ENCODE measurements at places on chromosomes 7 and 10.
A peak's percentile ranks its signal among the peaks of the same experiment; 100 is the strongest.

- H3K27me3 ChIP-seq: peaks cover 2% of the 10 kb centered on the region
- DNase-seq: no peak
- no peaks in the 10 kb centered on the region for H3K36me3 ChIP-seq
- H3K27ac ChIP-seq: no peak overlapping the region
- H3K4me1 ChIP-seq: no peaks in the 10 kb centered on the region
- no peak overlapping the region for H3K4me3 ChIP-seq
Measured at GRCh38 chr7:43193893-43194292, 81.4 kb downstream of the HECW1 start.

- H3K36me3 ChIP-seq: no peaks in the 10 kb centered on the region
- no peaks in the 10 kb centered on the region for H3K4me1 ChIP-seq
- no peak for DNase-seq
- H3K27me3 ChIP-seq: peaks cover 41% of the 10 kb centered on the region
- no peak overlapping the region for H3K4me3 ChIP-seq
Measured at GRCh38 chr10:91642831-91643692, 10.2 kb upstream of the PPP1R3C start.

DNA sequence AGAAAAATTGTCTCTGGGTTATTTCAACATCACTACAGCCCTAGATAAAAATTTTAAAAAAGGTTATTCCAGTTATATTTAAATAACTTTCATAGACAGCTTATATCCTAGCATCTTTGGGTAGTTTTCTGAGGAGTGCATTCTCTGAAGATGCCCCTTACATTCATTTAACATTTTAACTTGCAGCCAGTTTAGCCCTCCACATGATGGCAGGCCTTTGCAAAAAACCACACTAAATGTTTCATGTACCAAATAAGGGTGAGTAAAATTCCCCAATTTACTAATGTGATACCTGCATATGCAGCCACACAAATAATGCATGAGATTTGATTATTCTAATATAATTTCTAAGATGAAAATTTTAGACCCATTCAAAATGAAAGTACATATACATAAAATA lies 108.4 kb upstream of the ZWINT start:
- no peak overlapping the region for H3K27ac ChIP-seq
- H3K36me3 ChIP-seq: no peaks in the 10 kb centered on the region
- H3K27me3 ChIP-seq: no peaks in the 10 kb centered on the region

DNA sequence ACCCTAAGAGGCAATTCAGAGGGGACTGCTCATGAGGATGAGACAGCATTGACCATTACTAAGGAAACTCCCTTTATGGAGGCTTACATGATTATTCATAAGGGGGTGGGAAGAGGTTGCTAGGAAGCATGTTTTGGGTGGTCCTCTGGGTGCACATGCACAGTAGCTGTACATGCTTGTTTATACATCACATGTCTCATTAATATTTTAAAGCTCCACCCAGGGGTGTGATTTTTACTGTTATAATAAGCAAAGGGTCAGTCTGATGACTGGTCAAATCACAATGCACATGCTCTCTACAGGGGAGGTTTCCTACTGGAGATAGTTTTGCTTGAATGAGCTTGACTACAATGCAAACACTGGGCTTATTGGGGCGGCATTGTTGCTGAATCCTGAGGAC lies 23.8 kb upstream of the PPP1R9A start:
- DNase-seq: no peak
- no peaks in the 10 kb centered on the region for H3K27me3 ChIP-seq
- H3K36me3 ChIP-seq: no peaks in the 10 kb centered on the region
- no peak overlapping the region for H3K27ac ChIP-seq
- H3K4me1 ChIP-seq: no peaks in the 10 kb centered on the region
- H3K4me3 ChIP-seq: no peak overlapping the region

GRCh38 chr10:8229153-8229552 lies 174.7 kb downstream of the GATA3 start:
- peak; percentile 45 for DNase-seq
- peak overlapping the region; percentile 74 for H3K27ac ChIP-seq
- peaks cover 41% of the 10 kb centered on the region for H3K4me1 ChIP-seq
- peak overlapping the region; percentile 12 for H3K4me3 ChIP-seq
- no peaks in the 10 kb centered on the region for H3K36me3 ChIP-seq

- peaks cover 4% of the 10 kb centered on the region for H3K27me3 ChIP-seq
- no peaks in the 10 kb centered on the region for H3K36me3 ChIP-seq
- no peak overlapping the region for H3K27ac ChIP-seq
- H3K4me1 ChIP-seq: peaks cover 4% of the 10 kb centered on the region
Measured at GRCh38 chr10:59648711-59649201, 60.9 kb downstream of the SLC16A9 start.

DNA sequence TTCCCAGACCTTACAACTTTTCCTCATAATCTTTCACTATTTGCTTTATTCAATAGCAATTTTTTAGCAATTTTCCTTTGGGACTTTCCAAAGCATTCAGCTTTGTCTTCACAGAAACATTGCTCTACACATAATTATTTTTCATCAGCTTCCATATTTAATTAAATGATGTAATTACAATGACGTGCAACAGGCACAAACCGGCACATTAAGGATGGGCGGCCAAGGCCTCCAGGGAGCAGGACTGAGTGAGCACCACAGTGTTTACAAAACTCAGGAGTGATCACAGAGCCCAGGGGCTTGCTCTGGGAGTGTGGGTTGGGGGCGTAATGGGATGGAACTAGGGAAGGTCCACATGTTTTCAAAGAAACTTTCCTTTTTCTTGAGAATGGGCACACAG lies 69.8 kb downstream of the MAD1L1 start:
- no peaks in the 10 kb centered on the region for H3K27me3 ChIP-seq
- DNase-seq: no peak
- no peak overlapping the region for H3K4me3 ChIP-seq
- no peaks in the 10 kb centered on the region for H3K36me3 ChIP-seq
- H3K4me1 ChIP-seq: no peaks in the 10 kb centered on the region

DNA sequence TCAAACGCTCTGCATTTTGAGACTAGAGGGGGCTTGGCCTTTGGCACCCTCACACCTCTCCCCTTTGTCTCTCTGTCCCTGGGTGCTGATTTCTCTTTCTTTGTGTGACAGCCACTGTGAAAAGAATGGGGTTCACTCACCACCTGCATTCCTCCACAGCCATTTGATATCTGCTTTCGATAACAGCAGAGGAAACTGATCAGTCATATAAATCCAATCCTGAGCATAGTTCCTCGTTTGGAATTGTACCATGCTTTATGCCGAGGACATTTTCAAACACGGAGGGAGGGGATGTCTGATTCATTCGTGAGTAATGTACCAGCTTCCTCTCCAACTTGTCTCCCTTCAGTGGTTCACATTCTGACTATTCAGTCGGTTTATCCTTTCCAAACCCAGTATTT lies 15.8 kb downstream of the MET start:
- no peaks in the 10 kb centered on the region for H3K4me1 ChIP-seq
- no peak for DNase-seq
- H3K27ac ChIP-seq: no peak overlapping the region
- H3K27me3 ChIP-seq: peaks cover 25% of the 10 kb centered on the region

DNA sequence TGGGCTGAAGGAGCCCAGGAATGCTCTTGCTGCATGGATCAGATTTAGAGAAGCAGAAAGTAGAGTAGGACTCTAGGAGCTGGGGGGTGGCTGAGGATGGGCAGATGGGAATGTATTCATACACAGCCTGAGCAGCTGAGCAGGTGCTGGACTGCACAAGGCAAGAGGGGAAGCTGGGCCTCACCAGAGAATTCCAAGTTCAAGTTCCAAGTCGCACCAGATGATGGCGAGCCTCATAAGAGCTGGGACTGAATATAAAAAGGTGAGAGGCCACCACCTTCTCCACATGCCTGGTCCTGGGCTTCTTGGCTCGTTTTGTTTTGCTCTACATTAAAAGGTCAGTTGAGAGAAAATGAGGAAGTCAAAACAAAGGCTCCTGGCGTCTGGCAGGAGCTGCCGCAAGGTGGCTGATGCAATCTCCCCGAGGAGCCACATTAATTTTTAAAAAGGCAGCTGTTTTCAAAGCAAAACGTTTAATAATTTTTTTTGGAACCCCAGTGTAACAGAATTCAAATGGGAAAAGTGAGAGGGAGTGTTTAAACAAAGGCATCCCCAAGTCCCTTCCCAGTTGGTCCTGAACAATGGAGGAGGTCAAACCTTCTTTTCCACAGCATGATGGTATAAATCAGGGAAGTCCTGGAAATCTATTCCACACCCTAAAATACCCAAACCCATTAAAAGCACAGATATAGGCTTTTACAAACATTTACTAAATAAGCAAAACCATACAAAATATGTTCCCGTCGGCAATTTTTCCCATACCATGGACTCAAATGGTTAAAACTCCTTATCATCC lies 9.5 kb downstream of the CYREN start:
- peaks cover 83% of the 10 kb centered on the region for H3K36me3 ChIP-seq
- no peak overlapping the region for H3K4me3 ChIP-seq
- H3K27me3 ChIP-seq: no peaks in the 10 kb centered on the region
- DNase-seq: no peak

- H3K27me3 ChIP-seq: peaks cover 8% of the 10 kb centered on the region
- no peak overlapping the region for H3K4me3 ChIP-seq
- H3K36me3 ChIP-seq: no peaks in the 10 kb centered on the region
- no peaks in the 10 kb centered on the region for H3K4me1 ChIP-seq
- no peak overlapping the region for H3K27ac ChIP-seq
Measured at GRCh38 chr10:33391611-33392465, 57.4 kb upstream of the NRP1 start.

- no peaks in the 10 kb centered on the region for H3K27me3 ChIP-seq
- peaks cover 10% of the 10 kb centered on the region for H3K4me1 ChIP-seq
- peak overlapping the region; percentile 33 for H3K27ac ChIP-seq
Measured at GRCh38 chr7:2941216-2941859, 97.2 kb upstream of the GNA12 start.

DNA sequence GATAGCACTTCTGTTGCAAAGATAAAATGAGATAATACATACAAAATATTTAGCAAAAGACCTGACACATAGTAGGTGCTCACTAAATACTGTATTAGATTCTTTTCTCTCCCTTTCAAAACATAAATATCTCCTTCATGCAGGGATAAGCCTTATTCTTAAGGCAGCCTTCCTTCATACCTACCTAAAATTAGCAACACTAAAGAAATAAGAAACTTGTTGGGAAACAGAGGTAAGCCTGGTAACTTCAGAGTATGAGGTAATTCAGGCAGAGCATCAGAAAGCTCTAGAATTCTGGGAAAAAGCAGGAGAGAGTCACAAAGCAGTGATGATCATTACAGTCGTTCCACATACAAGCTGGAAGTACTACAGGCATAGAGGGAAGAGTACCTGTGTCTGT lies 15.2 kb downstream of the HIBADH start:
- no peak for DNase-seq
- no peaks in the 10 kb centered on the region for H3K27me3 ChIP-seq
- H3K4me1 ChIP-seq: peaks cover 10% of the 10 kb centered on the region
- no peak overlapping the region for H3K27ac ChIP-seq
- H3K4me3 ChIP-seq: no peak overlapping the region
- peaks cover 9% of the 10 kb centered on the region for H3K36me3 ChIP-seq

DNA sequence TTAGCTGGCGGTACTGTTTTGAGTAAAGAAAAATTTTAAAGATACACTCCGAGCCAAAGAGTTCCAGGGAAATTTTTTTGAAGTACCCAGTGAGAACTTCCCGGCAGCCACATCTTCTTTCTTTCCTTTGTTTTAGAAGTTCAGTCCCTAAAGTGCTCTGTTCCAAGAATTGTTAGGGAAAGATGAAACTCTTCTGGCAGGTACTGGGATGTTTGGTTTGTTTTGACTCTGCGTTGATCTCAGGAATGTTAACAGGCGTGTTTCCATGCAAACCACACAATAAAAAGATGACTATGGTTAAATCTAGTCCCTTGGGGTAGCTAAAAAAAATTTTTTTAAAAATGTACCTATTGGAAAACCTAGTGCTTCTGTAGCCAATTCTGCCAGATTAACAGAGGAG lies 224.7 kb upstream of the PHYHIPL start:
- H3K27ac ChIP-seq: no peak overlapping the region
- no peaks in the 10 kb centered on the region for H3K27me3 ChIP-seq
- no peak for DNase-seq
- H3K4me1 ChIP-seq: no peaks in the 10 kb centered on the region
- H3K4me3 ChIP-seq: no peak overlapping the region

DNA sequence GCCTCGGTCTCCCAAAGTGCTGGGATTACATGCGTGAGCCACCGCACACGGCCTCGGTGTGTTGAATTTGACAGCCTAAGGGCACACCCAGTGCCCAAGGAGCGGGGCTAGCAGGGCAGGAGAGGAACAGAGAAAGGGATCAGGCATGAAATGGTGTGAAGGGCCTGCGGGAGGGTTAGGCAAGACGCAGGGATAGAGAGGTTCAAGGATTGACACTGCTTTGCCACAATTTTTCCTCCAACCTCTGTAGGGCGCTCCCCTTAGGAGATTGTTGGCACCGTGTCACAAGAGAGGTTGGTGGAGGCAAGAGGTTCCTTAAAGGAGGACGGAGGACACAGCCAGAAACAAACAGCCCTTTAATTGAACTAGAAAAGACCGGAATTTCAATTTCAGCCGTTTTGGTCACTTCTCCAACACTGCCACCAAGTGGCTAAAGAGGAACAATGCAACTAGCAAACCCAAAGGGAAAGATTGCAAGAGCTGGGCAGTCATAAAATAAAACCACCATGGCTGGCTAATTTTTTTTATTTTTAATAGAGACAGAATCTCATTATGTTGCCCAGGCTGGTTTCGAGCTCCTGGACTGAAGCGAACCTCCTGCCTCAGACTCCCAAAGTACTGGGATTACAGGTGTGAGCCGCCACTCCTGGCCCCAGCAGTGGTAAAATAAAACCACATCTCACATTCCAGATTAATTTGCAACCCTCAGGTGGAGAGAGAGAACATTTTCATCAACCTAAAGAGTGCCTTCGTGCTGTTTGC lies 6.9 kb upstream of the CREB3L2 start:
- no peak overlapping the region for H3K4me3 ChIP-seq
- H3K4me1 ChIP-seq: peaks cover 8% of the 10 kb centered on the region
- H3K27ac ChIP-seq: no peak overlapping the region
- DNase-seq: peak; percentile 43
- H3K36me3 ChIP-seq: no peaks in the 10 kb centered on the region

All from activated CD4-positive, alpha-beta T cell treated with anti-CD3 and anti-CD28 coated beads, Interleukin-2, amount 10 ng/mL, durations not matched to agents 7 days and 5 days (primary cell).